ENCODE measurements at places on chromosomes 6 and 20.

GRCh38 chr20:60035-60918 lies 27.2 kb upstream of the DEFB125 start:
- DNase-seq = no peak

GRCh38 chr20:17943343-17943742 lies 25.3 kb downstream of the SNX5 start:
- DNase-seq = no peak

- no peak for DNase-seq
Observed at GRCh38 chr20:17878912-17879602, 89.5 kb downstream of the SNX5 start.

DNA sequence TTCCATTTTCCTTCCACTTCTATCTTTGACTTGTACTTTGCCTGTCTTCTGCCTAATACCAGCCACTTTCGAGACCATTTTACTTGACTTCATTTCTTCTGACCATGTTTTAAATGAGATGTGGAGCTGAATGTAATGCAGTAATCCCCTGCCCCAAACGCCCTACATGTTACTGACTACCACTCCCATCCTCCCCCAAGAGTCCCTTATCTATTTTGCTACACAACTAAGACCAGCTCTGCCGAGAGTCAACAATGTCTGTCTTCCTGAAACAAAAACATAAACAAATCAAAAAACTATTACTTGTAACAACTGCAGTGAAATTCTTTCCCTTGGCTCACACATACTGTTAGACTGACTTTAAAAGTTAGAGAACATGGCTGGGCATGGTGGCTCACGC lies 27.1 kb upstream of the KIAA1586 start:
- DNase-seq = no peak

DNA sequence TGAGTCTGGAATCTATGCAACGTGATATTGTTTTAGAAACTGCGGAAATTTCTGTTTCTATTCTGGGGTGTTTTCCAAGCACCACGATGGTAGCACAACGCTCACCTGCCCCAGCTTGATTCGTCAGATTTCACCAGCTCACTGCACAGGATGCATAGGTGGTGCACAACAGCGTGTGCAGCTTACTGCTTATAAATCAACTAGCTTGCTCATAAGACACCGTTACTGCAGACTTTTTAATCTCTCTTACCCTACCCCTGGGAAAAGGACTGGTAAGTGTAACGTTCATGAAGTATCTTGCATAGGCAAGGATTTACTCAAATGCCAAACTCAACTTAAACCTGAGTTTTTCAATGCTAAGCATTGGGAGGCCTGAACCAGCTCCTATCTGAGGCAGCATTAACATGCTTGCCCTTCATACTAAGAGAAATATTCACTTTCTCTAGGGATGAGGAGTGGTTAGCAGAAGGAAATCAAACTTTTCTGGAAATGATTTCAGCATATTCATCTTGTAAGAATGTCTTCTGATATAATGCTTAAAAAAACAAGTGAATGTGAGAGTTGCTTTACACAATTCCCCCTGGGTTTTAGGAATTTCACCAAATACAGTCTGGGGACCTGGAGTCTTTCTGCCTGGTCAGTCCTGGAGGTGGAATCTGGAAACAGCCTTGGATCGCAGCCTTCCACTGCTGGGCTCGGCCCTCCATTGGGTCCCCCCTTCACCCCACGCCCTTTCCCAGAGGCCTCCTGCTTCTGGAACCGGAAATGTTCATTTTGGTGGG lies 100.6 kb downstream of the DACT2 start:
- no peak for DNase-seq

DNA sequence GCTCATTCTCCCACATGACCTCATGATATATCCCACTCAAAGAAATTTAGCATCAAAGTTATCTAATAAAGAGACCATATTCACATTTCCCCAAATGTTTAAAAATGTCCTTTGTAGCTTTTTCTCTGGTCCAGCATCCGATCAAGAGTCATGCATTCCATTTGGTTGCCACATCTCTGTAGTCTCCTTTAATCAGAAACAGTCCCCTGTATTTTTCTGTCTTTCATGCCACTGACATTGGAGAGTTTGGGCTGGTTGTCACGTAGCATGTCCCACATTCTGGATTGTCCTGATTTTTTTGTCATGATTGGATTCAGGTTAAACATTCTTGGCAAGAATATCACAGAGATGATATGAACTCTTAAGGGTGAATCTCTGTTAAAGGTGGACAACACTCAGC lies 55.7 kb downstream of the SNX5 start:
- no peak for DNase-seq

- DNase-seq = no peak
Observed at GRCh38 chr20:3238616-3239025, 369 bp downstream of the SLC4A11 start.

DNA sequence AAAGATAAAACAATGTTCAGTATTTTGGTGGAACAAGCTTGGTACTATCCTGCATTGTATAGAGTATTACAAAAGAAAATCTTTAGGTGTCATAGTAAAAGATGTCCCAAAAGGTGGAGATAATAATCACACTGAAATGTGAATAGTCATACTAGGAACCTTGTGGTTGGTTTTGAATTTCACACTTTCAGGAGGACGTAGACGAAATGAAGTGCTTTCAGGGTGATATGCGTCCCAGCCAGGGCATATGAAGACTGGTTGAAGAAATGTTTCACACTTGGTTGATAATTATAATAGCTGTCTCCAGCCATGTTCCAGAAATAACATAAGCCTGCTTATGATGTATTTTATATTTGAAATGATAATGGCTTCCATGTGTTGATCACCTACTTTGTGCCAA lies 60.4 kb downstream of the SCAND1 start:
- no peak for DNase-seq

DNA sequence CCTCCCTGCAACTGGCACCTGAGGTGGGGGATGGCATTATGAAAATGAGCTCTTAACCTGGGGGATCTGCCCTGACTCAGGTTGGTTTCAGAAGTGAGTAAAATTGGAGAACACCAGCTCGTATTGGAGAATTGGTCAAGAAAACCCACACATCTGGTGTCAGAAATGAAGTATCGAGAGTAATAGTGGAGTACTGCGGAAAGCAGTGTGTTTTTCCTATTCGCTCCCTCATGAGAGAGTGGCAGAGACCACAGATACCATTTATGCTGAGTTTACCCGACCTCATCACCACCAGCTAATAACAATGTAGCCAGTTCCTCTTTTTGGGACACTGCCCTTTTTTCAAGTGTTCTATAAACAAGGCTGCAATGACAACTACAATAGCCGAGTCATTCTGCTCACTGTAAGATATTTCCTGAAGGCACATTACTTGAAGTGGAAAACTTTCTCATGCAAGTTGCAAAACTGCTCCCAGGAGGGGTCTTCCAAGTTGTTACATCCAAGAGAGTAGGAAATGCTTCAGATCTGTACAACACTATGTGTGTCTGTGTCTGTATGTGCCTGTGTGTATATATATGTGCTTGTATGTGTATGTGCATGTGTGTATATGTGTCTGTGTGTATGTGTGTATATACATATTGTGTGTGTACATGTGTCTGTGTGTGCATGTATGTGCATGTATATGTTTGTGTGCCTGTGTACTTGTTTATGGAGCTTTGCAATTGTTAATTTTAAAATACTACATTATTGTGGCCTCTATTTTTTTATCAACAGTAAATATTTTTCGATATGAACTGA lies 106.0 kb upstream of the CST7 start:
- no peak for DNase-seq

DNA sequence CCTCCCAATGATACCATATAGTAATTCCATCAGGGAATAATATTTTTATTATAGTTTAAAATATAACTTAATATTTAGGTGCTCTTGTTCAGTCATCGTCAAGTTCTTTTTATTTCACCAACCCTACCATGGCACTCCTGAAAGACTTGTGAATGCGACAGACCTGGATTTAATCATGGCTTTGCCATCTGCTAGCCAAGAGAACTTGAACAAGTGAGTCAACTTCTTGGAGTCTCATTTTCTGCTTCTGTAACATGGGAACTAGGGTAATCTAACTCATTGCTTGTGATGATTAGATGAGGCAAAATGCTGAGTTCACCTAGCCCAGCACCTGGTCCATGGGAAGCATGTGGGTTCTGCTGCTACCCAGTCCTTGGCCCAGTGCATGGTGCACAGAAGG lies 62.9 kb downstream of the ESR1 start:
- no peak for DNase-seq

- no peak for DNase-seq
Observed at GRCh38 chr6:42095094-42095493, 44.8 kb downstream of the TAF8 start.

- DNase-seq = no peak
Observed at GRCh38 chr20:36726168-36726567, 19.7 kb downstream of the NDRG3 start.

DNA sequence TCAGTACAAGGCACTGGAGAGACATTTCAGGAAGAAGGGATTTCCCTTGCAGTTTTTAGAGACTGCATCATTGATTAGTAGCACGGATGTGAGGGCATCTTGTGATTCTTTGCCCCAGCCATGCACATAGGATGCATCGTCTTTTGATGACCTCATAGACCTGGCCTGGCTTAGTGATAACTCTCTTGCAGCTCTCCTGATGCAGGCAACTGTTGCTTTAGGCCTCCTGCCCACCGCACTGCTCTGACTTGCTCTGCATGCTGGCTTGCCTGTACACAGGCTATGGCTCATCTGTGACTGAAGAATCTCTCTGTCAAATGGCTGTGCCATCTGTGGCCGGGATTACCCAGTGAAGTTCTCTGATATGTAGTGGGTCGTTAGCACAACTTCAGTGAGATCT lies 207.7 kb upstream of the PTCHD4 start:
- no peak for DNase-seq

- DNase-seq = no peak
Observed at GRCh38 chr6:88709819-88710246, 253.6 kb downstream of the RNGTT start.

DNA sequence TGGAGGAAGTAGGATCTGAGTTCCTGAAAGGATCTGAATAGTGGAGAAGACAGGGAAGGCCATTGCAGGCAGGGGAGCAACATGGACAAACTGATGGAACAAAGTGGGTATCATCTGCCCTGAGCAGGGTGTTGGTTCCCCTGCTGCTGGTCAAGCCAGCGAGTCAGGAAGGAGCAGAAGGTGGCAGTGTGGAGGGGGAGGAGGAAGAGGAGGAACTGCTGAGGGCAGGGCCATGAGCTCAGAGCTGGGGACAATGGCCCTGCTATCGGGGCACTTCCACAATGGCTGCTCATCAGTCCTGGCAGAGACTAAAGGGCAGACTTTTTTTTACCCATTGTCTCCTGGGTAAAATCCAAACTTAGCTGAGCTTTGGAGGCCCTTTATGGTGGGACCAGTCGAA lies 13.6 kb downstream of the CNBD2 start:
- no peak for DNase-seq

Data from SHP77 treated with DMSO at 0.1 percent for 48 hours (cell line).